HuH-7 (cell line): ENCODE measurements at places on chromosomes 5 and 9.
A peak's percentile ranks its signal among the peaks of the same experiment; 100 is the strongest.

DNA sequence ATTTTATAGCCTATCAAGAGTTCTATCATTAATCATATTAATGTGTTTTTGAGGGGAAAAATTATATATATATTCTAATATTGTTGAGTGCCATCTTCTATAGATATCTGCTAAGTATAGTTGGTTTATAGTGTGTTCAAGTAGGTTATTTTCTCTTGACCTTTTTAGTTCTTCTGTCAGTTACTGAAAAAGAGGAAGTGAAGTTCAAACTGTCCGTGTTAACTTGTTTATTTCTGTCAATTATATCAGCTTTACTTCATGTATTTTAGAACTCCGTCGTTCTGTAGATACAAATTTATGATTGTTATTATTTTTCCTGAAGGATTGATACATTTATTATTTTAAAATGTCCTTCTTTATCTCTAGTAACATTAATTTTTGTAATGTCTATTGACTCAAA is 1209.1 kb downstream of the CDH12 start:
- DNase-seq, result no peak

DNA sequence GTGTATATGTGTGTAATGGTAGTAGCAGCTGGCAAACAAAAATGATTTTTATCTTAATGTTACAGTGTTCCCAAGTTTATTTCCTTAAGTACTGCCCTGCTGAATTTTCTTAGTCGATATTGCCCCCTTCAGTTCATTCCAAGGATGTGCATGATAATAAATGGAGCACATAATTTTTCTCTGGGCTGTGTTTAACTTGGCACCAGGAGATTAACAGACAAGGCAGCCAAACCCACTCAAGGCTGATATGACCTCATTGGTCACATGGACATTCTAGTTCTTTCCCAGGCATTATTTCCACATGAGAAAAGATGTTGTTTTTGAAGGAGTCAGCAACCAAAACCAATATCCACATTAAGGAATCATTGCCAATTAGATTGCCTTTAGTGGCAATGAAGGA is 61.8 kb downstream of the COX7C start:
- DNase-seq, result peak; percentile 18

DNA sequence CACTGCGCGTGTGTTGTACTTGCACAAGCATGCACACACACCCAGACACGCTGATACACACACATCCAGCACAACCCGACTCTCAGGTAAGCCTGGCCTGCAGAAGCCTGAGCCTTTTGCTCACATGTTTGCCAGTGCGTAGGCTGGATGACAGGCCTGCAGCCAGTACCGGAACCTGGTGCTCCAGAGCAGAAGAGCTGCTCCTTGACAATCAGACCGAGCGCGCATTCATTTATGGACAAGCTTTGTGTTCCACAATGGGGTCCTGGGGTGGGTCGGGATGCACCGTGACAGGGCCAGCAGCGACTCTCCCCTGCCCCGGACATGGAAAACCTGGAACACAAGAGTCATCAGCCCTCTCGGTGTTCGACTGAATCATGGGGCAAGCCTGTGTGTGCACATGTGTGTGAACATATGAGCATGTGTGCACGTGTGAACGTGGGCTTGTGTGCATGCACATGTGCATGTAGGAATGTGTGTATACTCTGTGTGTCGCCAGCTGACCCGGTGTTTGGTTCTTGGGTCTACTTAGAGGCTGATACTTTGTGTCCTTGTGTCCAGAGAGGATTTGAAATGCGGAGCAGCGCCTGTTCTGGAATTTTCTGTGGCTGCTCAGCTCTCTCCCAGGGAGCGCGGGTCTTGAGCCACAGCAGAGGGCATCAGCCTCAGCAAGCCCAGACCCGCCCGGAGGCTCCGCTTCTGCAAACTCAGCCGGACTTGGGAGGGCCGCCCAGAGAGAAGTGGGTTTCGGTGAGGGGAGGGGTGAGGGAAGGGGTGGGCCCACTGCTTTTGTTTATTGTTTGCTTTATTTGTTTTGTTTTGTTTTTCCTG is 32.2 kb downstream of the IRX4 start:
- no peak for DNase-seq

GRCh38 chr9:135414293-135414692 is 65.3 kb upstream of the PPP1R26 start:
- DNase-seq, result no peak

- DNase-seq, result no peak
Measured at GRCh38 chr5:78829811-78830527, 155.1 kb downstream of the ARSB start.

- DNase-seq, result no peak
Measured at GRCh38 chr5:139799359-139799758, 3.8 kb downstream of the PSD2 start.

GRCh38 chr9:136944519-136945332 is at the start of the genes C8G and FBXW5:
C8G (plus strand) TSS chr9:136945243; CDS start chr9:136945321, 78 bp downstream.
FBXW5 (minus strand) TSS chr9:136944738; CDS start chr9:136944083, 655 bp downstream.
- peak; percentile 99 for DNase-seq

GRCh38 chr9:90394871-90395270 is 247.8 kb downstream of the DIRAS2 start:
- no peak for DNase-seq
